ENCODE measurements at places on chromosomes 1 and 21. TPM values are rescaled to one million over a fixed set of nuclear protein-coding genes. Genes with fewer than 3 reads are reported as not detected.

GUCA2B gene
- total RNA-seq = not detected

SPATA45 gene
- not detected for total RNA-seq

PRAMEF1 gene
- not detected for total RNA-seq

CTH gene
- 8.5 TPM for total RNA-seq

LCE1E gene
- not detected for total RNA-seq

TSPAN2 gene
- total RNA-seq = 2.3 TPM

LDLRAD1 gene
- total RNA-seq = not detected

SELP gene
- total RNA-seq = not detected

NTMT2 gene
- not detected for total RNA-seq

SLC9C2 gene
- not detected for total RNA-seq

OSCP1 gene
- total RNA-seq = 10.5 TPM

RGS8 gene
- total RNA-seq = not detected

MYBPH gene
- 8.5 TPM for total RNA-seq
